ENCODE measurements at places on chromosomes 6 and 20.

- DNase-seq: no peak
Observed at GRCh38 chr20:37755665-37756064, 61.8 kb downstream of the CTNNBL1 start.

DNA sequence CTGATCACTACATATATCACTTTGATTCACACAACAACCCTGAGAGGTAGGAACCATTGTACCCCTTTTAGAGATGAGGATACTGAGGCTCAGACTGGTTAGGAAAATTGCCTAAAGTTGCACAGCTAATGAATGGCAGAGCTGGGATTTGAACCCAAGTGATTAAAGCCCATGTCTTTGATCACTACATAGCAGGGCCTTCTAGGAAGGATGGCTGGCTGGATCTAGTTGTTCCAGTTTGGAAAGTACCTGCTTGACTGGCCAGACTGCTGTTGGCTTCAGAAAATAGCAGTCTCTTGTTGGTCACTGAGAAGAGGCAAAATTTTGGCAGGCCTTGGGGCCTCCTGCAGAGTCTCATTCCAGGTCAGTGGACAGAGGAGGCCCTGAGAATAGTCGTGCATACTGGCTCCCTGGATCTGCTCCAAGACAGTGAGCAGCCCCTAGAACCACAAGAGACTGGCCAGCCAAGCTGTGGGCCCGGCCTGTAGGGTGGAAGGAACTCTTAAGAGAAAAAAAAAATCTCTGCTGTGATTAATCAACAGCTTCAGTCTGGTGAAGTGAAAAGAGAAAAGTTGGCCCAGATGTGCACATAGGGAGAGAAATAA is 17.5 kb downstream of the PPARD start:
- DNase-seq: no peak

GRCh38 chr6:51678905-51679620 is 408.4 kb downstream of the PKHD1 start:
- no peak for DNase-seq

DNA sequence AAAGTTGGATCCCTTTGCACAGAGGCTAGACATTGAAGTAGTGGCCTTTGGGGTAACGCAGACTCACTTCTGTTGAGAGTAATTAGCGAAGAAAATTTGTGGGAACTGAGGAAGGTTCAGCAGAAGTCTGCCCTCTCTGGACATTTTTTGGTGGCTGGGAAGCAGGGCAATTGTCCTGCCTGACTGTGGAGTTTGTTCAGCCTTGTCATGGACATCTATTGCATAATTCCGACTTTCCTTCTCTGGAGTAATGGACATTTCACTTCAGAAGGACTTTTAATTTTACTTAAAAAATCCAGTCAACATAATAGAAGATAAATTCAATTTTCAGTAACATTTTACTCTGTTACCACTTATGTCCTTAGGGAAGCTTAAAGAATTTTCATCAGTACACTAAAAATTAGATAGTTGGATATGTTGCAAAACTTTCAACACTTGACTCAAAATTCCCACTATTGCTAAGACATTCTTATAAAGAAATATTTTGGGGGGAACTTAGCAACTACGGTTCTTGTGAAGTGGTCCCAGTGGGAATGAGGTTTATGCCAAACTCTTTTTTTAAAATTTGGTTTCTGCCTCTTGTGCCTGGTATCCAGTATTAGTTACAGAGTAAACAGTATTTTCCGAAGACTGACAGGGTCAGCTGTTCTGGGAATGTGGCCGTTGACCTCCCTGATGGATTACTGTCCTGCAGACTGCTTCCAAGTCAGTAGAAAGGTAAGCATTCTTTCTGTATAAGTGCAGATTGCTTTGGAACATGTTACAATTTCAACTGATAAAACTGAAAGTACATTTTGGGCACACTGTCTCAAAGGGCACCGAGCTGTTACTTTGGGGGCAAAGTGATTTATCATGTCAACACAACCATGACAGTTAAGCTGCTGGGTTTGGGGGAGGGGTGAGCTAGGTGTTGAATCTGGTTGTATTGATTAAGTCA is 100.6 kb upstream of the MLIP start:
- no peak for DNase-seq

GRCh38 chr6:579339-579738 is 77.6 kb downstream of the HUS1B start:
- DNase-seq: no peak

- DNase-seq: no peak
Observed at GRCh38 chr6:19410481-19410880, 426.7 kb upstream of the ID4 start.

DNA sequence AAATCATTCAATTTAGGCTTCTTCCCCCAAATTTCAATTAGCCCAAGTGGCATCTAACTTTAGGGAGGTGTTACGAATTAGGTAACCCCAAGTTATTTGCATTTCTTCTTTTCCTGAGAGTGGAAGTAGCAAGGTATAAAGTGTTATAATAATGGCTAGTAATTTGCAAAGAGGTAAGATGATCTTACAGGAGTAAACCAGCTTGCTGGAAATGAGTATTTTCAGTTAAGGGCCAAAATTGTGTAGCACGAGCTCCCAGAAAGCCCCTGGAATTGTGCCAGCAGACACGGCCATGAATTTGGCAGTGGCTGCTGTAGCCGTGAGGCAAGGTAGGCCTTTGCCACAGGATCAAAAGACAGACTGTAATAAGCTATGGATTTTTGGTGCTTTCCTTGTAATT is 38.0 kb downstream of the CITED2 start:
- no peak for DNase-seq

DNA sequence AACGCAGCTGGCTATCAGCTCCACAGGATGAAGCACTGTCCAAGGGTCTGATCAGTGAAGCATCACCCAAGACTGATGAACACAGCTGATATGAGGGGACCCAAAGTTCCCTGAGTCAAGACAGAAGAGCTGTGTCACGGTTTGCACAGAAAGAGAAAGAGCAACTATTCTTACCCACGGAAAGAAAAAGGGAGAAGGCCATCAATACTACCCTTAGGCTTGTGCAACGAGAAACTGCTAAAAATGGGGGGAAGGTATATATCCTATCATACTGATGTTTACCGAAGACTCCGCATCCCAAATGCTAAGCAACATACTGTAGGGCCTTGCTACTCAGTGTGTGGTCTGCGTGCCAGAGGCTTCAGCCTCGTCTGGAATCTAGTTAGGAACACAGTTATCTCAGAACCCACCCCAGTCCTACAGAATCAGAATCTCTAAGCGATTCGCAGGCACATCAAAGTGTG is 665 bp downstream of the FASTKD5 start:
- DNase-seq: no peak

DNA sequence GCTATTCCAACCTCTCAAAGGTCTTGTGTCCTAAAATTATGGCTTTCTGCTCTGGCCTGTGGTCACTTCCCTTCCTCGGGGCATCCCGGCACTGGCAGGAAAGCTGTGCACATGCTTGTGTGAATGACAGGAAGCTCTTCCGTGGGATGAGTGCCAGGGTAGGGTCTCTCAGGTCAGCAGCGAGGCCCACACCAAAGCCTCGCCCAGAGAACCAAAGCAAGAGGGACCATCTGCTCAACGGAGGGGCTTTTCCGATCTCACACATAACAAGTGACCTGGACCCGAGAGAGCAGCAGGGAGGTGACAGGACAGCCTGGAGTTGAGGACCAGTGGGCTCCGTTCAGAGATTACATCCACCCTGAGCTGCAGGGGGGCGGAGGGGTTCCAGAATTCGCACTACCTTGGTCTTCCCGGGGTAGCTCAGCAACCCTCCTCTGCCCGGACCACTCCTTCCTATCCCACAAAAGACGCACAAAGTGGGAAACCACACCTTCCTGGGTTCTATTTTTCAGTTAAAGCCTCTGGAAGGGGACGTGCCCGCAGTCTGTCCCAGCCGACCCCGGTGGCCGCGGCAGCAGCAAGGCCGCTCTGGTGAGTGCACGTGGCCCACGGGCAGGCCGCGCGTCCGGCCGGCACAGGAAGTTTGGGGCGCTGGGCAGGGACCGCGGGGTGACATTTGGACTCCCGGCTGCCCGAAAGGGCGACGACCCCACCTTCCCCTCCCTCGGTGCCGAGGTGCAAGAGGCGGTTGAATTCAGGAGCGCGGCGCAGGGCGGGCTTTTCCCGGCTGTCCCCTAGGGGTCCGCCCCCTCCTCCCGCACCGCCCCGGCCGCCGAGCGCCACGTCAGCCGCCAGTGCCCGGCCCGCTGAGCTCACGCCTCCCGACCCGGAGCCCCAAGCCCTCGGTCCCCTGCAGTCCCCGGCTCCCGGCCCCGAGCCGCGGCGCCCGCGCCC is 988 bp downstream of the TXNDC5 start:
- DNase-seq: peak; percentile 24

DNA sequence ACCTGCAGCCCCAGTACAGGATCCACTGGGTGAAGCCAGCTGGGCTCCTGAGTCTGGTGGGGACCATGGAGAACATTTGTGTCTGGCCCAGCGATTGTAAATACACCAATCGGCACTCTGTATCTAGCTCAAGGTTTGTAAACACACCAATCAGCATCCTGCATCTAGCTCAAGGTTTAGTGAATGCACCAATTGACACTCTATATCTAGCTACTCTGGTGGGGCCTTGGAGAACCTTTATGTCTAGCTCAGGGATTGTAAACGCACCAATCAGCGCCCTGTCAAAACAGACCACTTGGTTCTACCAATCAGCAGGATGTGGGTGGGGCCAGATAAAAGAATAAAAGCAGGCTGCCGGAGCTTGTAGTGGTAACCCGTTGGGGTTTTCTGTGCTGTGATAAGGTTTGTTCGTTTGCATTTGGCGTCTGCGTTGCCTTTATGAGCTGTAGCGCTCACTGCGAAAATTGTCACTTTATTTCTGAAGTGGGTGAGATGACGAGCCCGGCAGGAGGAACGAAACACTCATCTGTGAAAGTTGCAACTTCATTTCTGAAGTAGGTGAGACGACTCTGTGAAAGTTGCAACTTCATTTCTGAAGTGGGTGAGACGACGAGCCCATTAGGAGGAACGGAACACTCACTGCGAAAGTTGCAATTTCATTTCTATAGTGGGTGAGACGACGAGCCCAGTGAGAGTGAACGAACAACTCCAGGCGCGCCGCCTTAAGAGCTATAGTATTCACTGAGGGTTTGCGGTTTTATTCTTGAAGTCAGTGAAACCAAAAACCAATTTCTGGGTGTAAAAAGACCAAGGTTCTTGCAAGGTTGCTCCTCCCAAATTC is 31.1 kb downstream of the SERPINB6 start:
- peak; percentile 77 for DNase-seq

DNA sequence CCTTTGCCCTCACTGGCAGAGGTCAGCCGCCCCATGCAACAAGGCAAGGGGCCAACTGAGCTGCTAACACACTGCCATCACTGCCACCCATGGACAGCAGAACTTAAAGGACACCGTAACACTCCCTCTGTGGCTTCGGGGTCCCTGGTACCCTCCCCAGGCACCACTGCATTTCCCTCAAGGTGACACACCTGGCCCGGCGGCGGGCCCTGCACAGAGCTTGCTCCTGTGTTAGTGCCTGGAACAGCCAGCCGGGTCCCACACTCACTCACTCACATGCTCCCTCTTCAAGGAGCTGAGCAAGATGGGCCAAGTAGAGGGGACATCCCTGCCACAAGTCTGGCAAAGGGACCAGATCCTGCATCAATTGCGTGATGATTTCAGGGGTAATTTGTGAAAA is 126.5 kb upstream of the SOX4 start:
- no peak for DNase-seq

DNA sequence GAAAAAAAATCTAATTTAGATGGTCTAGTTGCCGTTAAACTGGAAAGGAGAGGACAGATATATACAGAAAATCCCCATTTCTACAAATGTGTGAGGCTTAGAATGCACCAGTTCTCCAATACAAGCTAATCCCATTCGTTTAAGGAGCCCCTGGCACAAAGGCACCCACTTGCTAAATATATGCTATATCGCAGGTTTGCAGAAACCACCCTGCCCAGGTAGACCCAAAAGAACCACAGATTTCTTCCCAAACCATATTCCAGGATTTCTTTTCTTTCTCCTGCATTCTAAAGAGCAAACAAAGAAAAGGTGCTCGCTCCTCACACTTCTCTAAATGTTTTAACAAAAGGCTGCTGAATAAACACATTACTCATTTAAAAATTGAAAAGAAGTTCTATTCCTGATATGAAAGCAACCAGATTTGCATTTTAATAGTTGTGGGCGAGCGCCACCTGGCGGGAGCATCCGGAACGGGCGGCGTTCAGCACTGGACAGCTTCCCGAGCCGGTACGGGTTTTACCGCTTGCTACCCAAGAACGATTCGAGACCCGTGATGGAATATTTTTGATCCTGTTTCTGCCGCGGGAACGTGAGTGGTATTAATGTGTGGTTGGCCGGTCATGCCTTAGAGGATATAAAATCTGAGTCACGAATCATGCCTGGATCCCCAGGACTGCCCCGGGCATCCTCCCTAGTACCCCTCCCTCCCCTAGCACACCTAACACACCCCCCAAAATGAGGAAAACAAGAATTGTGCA is 2.1 kb downstream of the PTPRT start:
- DNase-seq: peak; percentile 12

GRCh38 chr20:64233725-64234124 is 21.8 kb upstream of the PCMTD2 start:
- DNase-seq: no peak

DNA sequence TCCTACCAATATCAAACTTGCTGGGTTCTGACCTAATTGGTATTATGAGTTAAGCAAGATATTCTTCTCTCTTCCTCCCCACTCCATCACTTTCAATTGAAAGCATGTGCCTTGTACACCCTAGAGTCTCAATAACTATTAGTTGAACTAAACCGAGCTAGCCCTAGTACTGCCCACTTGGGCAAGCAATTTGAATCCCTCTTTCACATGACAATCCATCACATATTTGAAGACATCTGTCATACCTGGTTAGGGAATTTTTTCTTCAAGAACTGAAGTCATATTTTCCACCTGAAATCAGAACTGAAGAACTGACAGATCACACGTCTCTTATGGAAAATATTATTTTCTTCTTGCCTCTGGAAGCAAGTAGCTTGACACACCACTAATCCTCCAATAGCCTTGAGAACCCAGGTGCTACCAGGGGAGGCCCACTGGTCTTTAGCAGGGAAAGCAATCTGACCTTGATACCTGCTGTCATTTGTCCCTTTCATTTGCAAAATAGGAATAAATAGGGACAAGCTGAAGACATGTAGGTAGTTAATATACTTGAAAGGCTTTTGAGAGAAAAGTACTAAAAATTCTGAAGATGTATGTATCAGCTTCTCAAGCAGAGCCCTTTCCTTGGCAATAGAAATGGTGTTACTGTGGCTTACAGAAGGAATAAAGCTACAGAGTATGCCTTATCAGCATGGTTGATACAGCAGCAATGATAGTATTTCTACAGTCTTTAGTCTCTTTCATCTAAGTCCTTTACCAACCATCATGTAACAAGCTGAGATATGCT is 71.4 kb downstream of the GJA10 start:
- no peak for DNase-seq

GRCh38 chr6:42704937-42705374 is 17.4 kb downstream of the PRPH2 start:
- DNase-seq: no peak

GRCh38 chr6:162814426-162814973 is 86.7 kb downstream of the PACRG start:
- no peak for DNase-seq

- no peak for DNase-seq
Observed at GRCh38 chr6:34276881-34277762, 28.3 kb upstream of the SMIM29 start.
